ENCODE measurements at places on chromosomes 13 and 19. TPM values are rescaled to one million over a fixed set of nuclear protein-coding genes. Genes with fewer than 3 reads are reported as not detected.

The DMAC2 gene
- total RNA-seq: 74.1 TPM

The PGLYRP2 gene
- total RNA-seq: 0.13 TPM

GRCh38 chr19:18741124-18742121 is 49.7 kb downstream of the COMP start:
- no peaks in the 10 kb centered on the region for H3K4me1 ChIP-seq
- DNase-seq: no peak
- H3K4me3 ChIP-seq: no peak overlapping the region
- H3K27me3 ChIP-seq: no peaks in the 10 kb centered on the region
- no peak overlapping the region for H3K27ac ChIP-seq
- no peaks in the 10 kb centered on the region for H3K36me3 ChIP-seq

DNA sequence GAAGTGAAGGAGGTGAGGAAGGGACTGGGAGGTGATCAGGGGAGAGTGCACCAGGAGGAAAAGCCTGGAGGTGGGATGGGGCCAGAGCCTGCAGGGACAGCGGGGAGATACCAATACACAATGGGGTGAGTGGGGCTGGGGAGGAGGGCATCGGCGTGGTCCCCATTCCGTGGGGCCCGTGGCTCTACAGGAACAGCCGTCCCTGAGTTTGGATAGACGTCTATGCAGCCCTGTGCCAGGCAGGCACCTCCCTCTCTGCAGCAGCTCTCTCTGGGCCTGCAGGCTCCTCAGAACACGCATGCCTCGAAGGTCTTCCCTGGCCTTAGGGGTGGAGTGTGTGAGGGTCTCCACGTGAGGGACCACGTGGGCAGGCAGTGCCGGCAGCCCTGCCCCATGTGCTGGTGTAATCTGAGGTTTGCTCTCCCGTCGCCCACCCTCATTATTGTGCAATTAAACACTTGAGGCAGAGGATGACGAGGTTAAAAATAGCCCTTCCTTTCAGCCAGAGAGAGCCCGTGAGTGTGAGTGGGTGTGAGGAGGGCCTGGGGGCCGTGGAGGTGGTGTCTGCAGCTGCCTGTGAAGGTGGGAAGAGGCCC is 16.5 kb downstream of the C2CD4C start:
- H3K4me3 ChIP-seq: no peak overlapping the region
- DNase-seq: no peak
- no peaks in the 10 kb centered on the region for H3K27me3 ChIP-seq

DNA sequence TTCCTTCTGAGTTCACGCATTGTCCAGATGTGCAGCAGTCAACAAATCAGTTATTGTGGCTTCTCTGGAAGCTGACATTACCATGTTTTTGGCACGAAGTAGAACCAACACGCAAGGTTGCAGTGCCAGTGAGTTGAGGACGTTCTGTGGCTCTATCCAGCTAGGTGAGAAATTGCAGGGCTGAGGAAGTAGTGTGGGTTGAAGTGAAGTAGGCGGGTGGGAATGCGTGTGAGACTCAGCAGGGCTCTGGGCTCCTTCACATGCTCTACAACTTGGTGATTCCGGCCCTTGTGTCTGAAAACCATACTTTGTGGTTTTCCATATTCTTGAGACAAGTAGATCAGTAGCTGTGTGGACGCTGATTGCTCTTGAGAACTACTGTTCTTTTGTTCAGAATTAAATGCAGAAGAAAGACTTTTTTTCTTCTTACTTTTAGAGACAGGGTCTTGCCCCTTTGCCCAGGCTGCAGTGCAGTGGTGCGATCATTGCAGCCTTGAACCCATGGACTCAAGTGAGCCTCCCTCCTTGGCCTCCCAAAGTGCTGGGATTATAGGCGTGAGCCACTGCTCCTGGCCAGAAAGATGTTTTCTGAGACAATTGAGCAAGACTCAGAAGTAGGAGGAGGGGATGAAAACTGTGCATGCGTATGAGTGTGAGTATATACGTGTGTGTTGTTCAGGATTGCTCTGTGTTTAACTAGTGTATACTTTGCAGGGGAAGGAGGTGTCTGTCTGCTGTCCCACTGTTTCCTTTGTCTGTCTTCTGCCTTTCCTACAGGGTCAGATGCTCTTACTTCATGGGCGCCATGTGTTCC is 46.2 kb downstream of the GATAD2A start:
- H3K27me3 ChIP-seq: no peaks in the 10 kb centered on the region
- no peaks in the 10 kb centered on the region for H3K36me3 ChIP-seq
- peak overlapping the region; percentile 36 for H3K4me3 ChIP-seq
- H3K27ac ChIP-seq: peak overlapping the region; percentile 51
- peak; percentile 19 for DNase-seq
- peaks cover 78% of the 10 kb centered on the region for H3K4me1 ChIP-seq

GRCh38 chr13:105329359-105329758 is 1206.1 kb downstream of the EFNB2 start:
- no peaks in the 10 kb centered on the region for H3K27me3 ChIP-seq
- H3K4me3 ChIP-seq: no peak overlapping the region
- no peaks in the 10 kb centered on the region for H3K36me3 ChIP-seq
- no peak overlapping the region for H3K27ac ChIP-seq

DNA sequence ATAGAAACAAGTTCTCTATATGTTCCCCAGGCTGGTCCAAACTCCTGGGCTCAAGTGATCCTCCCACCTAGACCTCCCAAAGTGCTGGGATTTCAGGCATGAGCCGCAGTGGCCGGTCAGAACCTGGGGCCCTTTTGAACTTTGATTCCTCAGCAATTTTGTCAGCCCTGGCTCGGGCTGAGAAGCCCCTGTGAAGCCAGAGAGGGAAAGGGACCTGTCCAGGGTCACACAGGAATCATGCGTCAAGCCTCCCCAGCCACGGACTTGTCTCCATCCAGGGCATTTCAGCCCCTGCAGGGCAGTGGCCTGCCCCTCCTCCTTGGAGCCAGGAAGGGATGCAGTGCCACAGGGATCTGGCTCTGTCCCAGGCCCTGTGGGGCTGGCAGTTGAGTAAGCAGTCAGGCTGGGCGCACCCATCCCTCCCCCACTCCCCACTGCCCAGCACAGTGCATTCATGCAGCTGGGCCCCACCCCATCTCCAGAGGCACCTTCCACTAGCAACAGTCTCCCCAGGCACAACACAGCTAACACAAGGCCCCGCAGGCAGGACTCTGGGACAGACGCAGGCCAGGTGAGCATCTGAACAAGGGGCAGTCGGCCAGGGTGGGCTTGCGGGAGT is at the start of gene CAPS:
TSS of gene CAPS (plus strand) at position 516 of the 619 bp plus-strand sequence. CDS start 153 bp downstream, outside the sequence.
- no peak within 1 kb of the TSS for H3K4me3 ChIP-seq
- no peaks in the 10 kb centered on the region for H3K27me3 ChIP-seq
- no peak within 1 kb of the TSS for H3K27ac ChIP-seq
- peaks cover 18% of the 10 kb centered on the region for H3K36me3 ChIP-seq
- no peak for DNase-seq

DNA sequence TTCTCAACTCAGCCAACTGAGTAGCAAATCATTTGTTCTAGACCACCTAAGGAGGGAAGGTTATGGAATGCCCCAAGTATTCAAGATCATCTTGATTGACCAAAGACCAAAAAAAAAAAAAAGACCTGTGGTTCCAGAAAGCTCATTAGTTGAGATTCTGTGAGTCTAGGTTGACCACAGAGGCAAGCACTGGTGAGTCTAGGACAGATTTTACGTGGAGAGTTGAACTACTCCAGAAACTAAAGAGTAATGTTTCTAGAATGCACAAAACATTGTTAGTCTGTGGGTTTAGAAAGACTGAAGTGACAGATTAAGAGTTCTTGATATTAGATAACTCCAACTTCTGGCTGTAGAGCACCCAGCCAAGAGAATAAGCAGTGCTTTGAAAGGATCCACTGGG is 4.0 kb upstream of the CYTH2 start:
- DNase-seq: no peak
- no peaks in the 10 kb centered on the region for H3K36me3 ChIP-seq
- H3K4me1 ChIP-seq: peaks cover 11% of the 10 kb centered on the region
- no peak overlapping the region for H3K27ac ChIP-seq
- no peaks in the 10 kb centered on the region for H3K27me3 ChIP-seq
- no peak overlapping the region for H3K4me3 ChIP-seq

- no peak overlapping the region for H3K27ac ChIP-seq
- H3K36me3 ChIP-seq: no peaks in the 10 kb centered on the region
- H3K4me1 ChIP-seq: no peaks in the 10 kb centered on the region
- no peak for DNase-seq
- H3K27me3 ChIP-seq: no peaks in the 10 kb centered on the region
- H3K4me3 ChIP-seq: no peak overlapping the region
Observed at GRCh38 chr13:26320766-26321165, 66.8 kb downstream of the CDK8 start.

DNA sequence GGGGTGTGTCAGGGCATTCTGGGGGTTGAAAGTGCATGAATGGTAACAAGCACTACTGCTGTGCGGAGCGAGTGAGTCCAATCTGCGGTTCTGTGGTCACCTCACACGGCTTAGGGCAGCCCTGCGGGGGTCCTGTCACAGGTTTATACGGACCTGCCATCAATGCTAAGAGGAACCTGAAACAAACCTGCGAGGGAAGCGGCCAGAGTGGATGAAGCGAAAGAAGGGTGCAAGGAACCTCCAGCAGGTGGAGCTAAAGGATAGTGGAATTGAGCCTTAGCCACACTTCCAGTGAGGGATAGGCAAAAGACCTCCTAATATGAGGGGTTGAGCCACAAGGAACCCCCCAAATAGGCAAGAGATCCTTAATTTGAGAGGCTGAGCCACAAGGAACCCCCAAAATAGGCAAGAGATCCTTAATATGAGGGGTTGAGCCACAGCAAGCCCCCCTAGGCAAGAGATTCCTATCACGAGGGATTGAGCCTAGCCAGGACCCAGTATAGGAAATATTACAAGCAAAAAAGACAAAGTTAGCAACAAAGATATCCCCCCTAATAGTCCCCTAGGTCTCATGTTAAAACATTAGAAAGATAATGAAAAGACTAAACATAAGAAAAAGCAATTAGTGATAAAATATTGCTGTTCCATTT is 6.3 kb upstream of the ZNF69 start:
- H3K36me3 ChIP-seq: no peaks in the 10 kb centered on the region
- H3K4me3 ChIP-seq: no peak overlapping the region
- DNase-seq: peak; percentile 38
- no peaks in the 10 kb centered on the region for H3K4me1 ChIP-seq
- H3K27ac ChIP-seq: no peak overlapping the region
- no peaks in the 10 kb centered on the region for H3K27me3 ChIP-seq

DNA sequence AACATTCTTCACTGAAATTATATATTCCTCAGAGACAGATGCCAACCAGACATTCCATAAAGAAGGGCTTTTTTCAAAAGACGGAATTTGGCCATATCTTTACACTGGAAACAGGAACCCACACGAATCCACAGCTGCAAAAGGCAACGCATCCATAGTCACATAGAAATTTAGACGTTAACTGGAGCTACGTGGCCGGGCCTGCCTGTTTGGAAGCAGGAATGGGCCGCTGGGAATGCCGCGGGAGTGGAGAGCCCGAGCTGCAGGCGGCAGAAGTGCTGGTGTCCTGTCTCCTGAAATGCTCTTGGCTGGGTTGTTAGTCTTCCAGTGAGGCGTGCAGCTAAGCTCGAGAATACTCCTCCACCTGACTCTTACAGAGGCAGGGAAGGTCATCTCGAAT is 122.2 kb downstream of the KL start:
- DNase-seq: no peak
- no peak overlapping the region for H3K27ac ChIP-seq
- H3K4me3 ChIP-seq: no peak overlapping the region
- H3K4me1 ChIP-seq: no peaks in the 10 kb centered on the region
- no peaks in the 10 kb centered on the region for H3K27me3 ChIP-seq

All from CD8-positive, alpha-beta memory T cell (primary cell).